Chondrocyte (in vitro differentiated cells): ENCODE measurements at places on chromosomes 2 and 18. TPM values are rescaled to one million over a fixed set of nuclear protein-coding genes. Genes with fewer than 3 reads are reported as not detected.

ERBB4 gene
- 0.77 to 4.1 TPM (median 1.3 TPM) in 3 replicates for total RNA-seq

NDUFAF7 gene
- 15.7 to 19.5 TPM (median 16.1 TPM) in 3 replicates for total RNA-seq

LRP2 gene
- total RNA-seq = not detected in 3 replicates

- DNase-seq = no peak
Measured at GRCh38 chr2:16466133-16466820, 199.4 kb downstream of the CYRIA start.

SERPINB11 gene
- not detected in 3 replicates for total RNA-seq

TNFRSF11A gene
- 0.17 to 0.49 TPM (median 0.22 TPM) in 3 replicates for total RNA-seq

TNS1 gene
- 227 to 272 TPM (median 249 TPM) in 3 replicates for total RNA-seq

PRKAG3 gene
- total RNA-seq = not detected in 3 replicates

DNA sequence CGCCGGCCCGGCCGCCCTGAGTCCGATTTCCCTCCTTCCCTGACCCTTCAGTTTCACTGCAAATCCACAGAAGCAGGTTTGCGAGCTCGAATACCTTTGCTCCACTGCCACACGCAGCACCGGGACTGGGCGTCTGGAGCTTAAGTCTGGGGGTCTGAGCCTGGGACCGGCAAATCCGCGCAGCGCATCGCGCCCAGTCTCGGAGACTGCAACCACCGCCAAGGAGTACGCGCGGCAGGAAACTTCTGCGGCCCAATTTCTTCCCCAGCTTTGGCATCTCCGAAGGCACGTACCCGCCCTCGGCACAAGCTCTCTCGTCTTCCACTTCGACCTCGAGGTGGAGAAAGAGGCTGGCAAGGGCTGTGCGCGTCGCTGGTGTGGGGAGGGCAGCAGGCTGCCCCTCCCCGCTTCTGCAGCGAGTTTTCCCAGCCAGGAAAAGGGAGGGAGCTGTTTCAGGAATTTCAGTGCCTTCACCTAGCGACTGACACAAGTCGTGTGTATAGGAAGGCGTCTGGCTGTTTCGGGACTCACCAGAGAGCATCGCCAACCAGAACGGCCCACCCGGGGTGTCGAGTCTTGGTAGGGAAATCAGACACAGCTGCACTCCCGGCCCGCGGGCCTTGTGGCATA is 4.6 kb downstream of the SIX2 start:
- no peak for DNase-seq

ADGRF3 gene
- total RNA-seq = 0.10 to 0.85 TPM (median 0.12 TPM) in 3 replicates

UGT1A8 gene
- not detected in 3 replicates for total RNA-seq

GRCh38 chr2:63000801-63001200 is 49.8 kb upstream of the OTX1 start:
- DNase-seq = no peak

GRCh38 chr2:98552499-98553179 is 55.7 kb downstream of the COA5 start:
- DNase-seq = no peak

DNA sequence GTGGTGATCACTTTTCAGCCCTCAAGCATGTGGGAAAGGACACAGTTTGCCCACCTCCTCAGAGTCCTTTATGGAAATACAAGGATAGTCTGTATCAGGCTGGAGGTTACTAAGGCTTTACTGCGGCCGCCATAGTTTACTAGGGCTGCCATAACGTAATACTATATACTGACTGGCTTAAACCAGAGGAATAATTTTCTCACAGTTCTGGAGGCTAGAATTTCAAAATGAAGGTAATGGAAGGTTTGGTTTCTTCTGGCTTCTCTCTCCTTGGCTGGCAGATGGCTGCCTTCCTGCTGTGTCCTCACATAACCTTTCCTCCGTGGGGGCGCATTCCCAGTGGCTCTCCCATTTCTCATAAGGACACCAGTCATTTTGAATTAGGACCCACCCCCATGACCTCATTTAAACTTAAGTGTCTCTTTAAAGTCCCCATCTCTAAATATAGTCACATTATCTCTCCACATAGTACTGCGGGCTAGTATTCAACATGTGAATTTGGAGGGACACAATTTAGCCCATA is 12.5 kb upstream of the ATIC start:
- DNase-seq = no peak

SERPINB12 gene
- not detected in 3 replicates for total RNA-seq

GRCh38 chr2:171327043-171327496 is 106.7 kb downstream of the METTL8 start:
- no peak for DNase-seq

- DNase-seq = no peak
Measured at GRCh38 chr18:45566025-45566740, 49.1 kb upstream of the SLC14A2 start.

- no peak for DNase-seq
Measured at GRCh38 chr2:68423966-68424650, 43.0 kb downstream of the FBXO48 start.

- DNase-seq = no peak
Measured at GRCh38 chr2:31365834-31366505, 48.6 kb downstream of the XDH start.
